ENCODE measurements at places on chromosomes 11 and 22.

DNA sequence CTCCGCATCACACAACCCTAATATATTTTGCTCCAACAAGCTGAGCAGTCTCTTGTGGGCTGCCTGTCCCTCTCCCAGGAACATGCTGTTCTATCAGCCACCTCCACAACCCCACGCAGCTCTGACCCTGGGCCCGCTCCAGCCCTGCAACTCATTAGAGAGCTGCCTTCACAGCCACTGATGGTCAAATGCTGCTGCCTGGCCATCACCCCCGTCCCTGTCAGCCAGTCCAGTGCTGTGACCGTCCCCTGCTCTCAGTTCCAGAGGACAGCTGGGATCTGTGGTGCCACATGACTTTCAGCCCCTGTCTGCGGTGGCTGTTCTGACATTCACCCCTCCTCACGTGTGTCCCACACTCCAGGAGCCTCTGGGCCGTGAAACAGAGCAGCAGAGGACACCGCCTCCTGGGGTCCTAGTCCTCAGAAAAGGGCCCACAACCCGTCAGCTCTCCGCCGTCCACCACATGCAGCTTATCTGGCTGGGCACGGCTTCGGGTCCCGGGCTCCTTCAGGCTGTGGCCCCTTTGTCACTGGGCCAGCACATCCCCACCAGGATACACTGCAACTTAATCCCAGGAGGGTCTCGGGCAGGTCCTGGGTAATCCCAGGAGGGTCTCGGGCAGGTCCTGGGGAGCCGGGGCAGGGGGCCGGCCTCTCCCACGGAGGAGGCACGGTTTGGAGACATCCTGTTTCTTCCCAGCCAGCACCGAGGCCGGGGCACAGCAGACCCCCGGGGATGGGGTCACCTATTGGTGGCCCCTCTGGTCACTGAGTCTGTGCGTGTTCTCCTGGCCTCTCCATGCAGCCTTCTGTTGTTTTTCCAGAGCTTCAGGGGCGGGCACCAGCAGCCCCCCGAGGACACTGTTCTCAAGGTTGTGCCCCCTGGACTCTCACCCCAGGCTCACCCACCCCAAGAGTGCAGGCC is 15.1 kb downstream of the CRELD2 start:
- no peak for DNase-seq

DNA sequence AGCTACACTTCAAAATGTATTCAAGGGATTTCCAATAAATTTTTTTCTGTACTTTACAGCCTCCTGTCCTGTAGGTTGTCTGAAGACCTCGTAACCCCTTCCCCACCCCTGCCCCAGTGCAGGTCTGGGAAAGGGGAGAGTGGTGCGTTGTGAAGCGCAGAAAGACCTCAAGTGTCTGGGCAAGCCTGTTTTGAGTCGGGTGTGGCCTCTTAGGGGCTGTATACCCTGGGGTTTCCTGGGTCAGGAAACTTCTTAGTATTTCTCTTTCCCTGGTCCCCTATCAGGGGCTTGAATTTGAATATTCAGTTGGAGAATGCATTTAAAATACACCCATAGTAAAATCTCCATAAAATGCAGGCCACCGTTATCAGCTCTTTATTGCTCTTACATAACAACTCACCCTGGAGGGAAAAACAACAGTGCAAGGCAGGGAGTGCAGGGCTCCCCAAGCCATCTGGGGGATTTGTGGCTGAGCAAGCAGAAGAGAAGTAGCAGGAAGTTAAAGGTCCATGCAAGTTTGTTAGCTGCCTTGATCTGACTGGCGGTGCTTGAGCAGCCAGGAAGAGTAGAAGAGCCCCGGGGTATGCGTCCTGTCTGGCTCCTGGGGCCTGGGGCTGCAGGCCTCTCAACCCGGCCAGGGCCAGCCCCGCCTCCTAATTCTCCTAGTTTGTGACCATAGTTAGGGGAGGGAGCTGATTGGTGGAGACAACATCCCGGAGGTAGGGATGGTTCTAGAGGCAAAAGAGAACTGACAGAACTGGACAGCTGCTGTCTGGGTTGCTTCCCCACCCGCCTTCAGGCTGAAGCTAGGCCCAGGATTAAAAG is 25.7 kb downstream of the ARHGAP1 start:
- peak; percentile 44 for DNase-seq

GRCh38 chr11:118171269-118172062 is 5.0 kb downstream of the SCN2B start:
- DNase-seq, result peak; percentile 87

- no peak for DNase-seq
These were observed 8.9 kb downstream of the TMPRSS6 start for GRCh38 chr22:37100589-37101127.

GRCh38 chr22:23289851-23290724 is 109.8 kb downstream of the BCR start:
- peak; percentile 89 for DNase-seq

- no peak for DNase-seq
These were observed 19.1 kb downstream of the IRAG1 start for GRCh38 chr11:10674440-10674855.

DNA sequence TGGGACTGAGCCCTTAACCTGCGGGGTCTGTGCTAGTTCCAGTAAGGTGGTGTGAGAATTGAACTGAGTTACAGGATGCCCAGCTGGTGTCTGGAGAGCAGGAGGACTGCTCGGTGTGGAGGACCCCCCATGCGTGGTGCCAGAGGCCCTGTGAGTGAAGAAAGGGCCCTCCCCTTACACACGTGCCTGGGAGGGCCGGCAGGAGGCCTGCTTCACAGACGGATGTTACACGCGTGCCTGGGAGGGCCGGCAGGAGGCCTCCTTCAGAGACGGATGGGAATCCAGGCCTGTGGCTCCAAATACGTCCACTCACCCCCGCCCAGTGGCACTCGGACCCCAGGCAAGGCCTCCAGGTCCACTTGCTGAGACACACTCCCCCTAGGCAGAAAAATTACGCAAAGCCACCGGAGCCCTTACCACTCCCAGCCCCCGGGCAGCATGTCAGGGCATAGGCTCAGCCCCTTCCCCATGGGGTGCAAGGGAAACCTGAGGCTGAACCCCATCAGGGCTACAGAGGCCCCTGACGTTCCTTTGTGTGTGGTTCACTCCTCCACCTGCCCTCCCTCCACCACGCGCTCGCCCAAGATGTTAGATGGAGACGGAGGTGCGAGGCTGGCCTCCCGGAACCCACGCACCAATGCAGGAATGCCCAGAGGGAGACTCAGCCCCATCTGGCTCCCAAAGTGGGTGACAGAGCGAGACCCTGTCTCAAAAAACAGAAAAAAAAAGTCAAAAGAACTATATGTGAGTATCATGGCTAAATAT is 227.8 kb downstream of the BRD1 start:
- no peak for DNase-seq

DNA sequence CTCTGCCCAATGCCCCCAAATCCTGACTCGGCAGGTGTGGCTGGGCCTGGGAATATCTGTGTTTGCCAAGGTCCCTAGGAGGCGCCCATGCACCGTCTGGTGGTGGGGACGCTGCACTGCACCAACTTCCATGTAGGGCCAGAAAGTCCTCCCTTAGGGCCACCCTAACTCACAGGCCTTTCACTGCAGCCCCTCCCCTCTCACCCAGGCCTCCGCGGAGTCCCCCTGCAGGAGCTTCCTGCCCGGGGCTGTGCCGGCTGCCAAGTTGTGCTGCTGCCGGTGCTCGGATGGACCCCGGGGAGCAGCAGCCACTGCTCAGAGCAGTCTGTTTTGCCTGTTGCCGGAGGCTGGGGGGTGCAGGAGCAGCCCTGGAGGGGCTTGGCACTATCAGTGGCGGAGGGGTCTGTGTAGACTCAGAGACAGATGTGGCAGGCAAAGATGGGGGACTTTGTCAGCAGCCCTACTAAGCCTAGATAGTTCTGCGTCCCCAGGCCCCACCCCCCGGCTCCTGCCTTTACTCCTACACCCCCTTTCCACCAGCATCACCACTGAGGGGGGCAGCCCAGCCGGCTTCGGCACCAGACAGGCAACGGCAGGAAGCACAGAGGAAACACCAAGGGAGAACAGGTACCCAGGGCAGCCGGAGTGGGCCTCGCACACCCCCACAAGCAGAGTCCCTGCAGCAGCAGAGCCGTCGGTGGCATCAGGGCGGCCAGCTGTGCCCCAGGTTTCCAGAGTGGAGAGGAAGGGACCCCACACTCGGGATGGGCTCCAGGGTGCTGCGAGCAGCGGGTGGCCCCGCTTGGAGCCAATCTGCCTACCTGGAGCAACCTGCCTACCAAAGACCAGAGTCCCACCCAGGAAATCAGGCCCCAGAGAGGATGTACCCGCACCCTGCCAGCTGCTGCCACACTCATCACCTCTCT is 124.3 kb downstream of the TRIM29 start:
- DNase-seq, result peak; percentile 82
